ENCODE measurements at places on chromosomes 3 and 15.

DNA sequence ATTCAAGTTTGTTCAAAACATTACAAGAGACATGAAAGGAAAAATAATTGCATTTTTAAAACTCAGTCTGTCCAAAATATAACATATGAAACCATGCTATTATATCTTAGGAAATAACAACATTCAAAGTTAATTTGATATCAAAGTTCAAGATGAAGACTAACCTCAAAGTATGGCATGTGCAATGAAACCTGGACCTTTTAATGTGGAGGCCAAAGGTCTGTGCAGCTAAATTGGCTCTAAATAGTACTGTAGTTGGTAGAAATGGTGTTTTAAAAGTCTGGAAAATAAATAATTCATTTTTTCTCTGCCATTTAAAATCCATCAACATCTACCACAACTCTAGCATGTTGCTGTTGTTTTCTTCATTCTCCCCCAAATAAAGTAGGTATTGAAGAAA lies 8.7 kb downstream of the GRAMD1C start:
- DNase-seq: no peak

DNA sequence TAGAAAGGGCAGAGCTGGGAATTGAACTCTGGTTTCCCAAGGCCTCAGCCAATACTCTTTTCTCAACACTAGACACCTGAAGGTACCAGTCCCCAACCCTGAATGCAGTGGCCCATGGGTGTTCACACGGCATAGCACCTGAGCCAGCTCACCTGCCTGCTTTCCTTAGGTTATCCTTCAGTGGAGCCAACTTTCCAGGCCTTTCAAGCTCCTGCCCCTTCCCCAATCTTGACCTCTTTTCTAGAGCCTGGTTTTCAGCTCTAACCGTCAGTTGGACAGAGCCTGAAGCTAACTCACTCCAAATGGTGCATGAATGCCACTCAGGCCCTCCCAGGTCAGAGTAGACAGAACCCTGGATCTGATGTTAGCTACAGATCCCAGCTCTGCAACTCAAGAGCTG lies 66.1 kb upstream of the ITGA11 start:
- no peak for DNase-seq

DNA sequence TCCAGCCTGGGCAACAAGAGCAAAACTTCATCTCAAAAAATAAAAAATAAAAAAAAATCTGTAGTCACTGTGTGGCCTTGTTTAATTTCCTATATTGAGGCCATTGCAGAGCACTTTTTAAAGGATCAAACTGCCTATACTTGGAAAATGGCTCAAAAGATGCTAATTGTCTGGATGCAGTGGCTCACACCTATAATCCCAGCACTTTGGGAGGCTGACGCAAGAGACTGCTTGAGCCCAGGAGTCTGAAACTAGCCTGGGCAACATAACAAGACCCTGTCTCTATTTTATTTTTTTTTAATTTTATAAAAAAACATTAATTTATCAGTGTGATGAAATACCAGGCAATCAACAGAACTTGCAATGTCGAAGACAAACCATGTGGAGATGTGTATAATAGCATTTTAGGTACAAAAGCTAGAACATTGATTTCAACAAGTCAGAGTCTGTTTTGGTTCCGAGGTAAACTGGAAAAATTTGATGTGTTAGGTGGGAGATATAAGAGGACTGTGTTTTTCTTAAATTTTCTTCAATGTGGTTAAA lies 47.0 kb upstream of the SETD2 start:
- no peak for DNase-seq

GRCh38 chr3:54909191-54909590 lies 18.7 kb downstream of the LRTM1 start:
- DNase-seq: no peak

DNA sequence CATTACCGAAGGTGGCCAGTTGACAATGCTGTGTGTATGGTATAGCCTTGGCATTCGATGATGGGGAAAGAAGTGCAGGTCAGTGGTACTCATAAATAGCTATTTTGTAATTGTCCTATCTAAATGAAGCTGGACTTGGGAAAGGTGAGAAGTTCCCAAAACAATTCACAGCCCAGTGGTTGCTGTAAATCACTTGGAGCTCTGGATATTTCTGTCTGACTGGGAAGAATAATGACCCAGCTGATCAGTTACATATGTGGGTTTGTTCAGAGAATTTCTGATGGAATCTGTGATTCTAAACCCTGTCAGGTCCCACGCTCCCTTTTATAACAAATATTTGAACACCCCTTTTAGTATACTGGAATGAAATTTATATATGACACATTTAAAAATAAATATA lies 133.9 kb upstream of the PFN2 start:
- no peak for DNase-seq

DNA sequence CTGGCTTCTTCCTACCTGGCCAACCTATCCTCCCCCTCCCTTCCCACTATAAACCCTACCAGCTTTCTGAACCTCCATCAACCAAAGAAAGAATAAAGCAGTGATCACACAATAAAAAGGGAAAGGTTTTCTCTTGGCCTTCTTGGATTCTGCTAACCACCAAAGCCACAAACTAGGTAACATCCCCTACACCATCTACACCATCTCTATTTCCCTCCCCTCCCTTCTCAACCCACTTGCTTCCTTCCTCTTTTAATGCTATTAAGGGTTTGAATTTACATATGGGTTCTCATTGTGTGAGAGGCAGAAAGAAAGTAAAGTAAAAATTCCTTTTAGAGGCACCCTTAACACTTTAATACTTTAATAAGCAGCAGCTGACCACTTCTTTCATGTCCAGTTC lies 25.8 kb upstream of the RSL24D1 start:
- no peak for DNase-seq

DNA sequence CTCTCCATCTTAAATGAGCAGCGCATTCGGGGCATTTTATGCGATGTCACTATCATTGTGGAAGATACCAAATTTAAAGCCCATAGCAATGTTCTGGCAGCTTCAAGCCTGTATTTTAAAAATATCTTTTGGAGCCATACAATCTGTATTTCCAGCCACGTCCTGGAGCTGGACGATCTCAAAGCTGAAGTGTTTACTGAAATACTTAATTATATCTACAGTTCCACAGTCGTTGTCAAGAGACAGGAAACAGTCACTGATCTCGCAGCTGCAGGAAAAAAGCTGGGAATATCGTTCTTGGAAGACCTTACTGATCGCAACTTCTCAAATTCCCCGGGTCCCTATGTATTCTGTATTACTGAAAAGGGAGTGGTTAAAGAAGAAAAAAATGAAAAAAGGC lies 44.4 kb upstream of the RASA2 start:
- no peak for DNase-seq

DNA sequence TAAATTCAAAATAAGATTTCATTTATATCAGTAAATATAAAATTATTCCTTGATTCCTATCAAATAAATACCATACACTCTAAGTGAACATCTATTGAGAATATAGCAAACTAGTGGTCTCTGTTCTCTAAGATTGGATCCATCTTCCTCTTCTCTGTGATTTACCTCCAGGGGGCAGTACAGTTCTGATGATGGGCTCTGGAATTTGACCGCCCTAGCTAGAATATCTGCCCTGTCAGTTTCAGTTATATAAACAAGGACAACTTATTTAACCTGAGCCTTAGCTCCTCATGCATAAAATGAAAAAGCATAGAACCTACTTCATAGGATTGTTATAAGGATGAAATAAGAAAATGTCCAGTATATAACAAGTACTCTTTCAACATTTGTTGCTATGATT lies 171.1 kb upstream of the CCDC54 start:
- no peak for DNase-seq

- DNase-seq: no peak
Observed at GRCh38 chr15:62785881-62786828, 256.4 kb upstream of the TPM1 start.

- DNase-seq: no peak
Observed at GRCh38 chr3:40827226-40827625, 302.5 kb downstream of the ZNF621 start.

DNA sequence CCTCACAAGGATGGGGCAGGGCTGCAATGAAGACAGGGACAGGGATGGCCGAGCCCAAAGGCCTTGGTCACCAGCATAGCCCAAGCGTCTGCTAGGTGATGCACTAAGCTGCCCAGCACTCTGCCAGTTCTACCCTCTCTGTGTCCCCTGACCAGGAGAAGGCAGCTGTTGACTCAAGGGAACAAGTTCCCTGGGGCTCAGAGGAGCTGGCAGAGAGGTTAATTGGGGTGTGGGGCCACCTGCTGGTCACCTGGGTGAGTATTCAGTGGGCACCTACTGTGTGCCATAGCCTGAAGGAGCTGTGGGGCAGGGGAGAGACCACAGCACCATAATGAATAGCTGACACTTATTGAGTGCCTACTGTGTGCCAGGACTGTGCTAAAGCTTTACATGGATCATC lies 22.0 kb upstream of the DOCK3 start:
- DNase-seq: peak; percentile 49

DNA sequence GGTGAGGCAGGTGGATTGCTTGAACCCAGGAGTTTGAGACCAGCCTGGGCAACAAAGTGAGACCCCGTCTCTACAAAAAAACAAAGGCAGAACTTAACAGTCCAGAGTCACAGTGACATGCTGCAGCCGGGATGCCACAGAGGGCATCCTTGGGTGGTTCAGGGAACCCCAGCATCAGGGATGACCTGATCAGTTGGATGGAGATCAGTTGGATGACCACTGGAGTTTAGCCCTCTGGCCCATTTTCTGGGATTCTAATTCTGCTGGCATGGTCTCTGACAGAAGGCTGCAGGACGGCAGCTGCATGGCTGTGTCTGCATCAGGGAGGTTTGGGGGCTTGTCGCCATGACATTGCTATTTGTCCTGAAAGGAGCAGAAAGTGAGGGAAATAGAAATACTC lies 19.8 kb downstream of the WHAMM start:
- no peak for DNase-seq

- DNase-seq: no peak
Observed at GRCh38 chr3:136110481-136110880, 85.7 kb downstream of the MSL2 start.

- DNase-seq: no peak
Observed at GRCh38 chr15:68442041-68442440, 10.1 kb upstream of the ITGA11 start.

DNA sequence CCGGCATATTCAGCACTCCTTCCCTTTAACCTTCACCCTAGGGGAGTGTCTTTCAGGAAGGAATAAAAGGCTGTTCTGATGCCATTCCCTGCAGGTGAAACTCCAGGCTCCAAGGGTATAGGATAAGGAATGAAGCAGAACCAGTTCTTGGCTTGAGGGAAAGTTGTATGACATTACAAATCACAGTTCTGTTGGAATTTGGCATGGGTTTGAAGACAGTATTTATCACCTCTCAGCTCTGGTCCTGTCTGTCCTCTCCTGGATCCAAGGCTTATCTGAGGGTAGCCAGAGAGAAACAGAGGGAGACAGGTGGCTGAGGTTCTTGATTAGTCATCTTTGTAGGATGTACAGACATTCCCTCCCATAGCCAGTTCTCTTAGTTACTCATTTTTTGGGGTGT lies 37.1 kb downstream of the RAB11A start:
- DNase-seq: no peak

DNA sequence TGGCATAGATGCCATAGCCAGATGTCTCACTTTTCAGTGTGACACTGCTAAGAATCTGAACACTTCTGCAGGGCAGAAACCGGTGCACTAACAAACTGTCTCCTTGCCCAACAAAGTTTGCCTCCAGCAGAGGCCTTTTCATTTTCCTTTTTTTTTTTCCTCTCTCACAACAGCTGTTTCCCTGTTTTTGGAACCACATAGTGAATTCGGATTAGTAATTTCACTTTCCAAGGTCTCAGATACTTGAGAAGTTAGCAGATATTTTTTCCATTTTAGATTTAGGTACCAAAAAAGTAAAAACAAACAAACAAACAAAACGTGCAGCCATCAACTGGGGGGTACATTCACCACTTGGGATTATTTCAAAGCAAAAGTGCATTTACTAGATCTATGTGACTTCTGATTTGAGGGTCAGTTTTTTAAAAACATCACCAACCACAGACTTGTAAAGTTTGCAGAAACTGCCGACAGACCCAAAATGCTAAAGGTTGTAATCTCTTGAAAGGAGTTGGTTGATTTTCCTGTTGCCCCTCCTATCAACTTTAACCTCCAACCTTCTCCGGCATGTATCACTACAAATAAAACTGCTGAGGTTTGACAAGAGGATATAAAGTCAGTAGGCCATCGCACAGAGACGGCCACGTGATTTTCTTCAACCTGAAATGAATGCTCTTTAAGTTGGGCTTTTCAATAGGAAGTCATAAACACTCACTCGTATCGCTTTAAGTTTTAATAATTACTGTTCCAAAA lies 169.1 kb downstream of the CDIN1 start:
- no peak for DNase-seq

All from CD4-positive, alpha-beta T cell treated with Interferon gamma for 1 hour (primary cell).